ENCODE measurements at places on chromosomes 1 and 21.

- DNase-seq: no peak
Measured at GRCh38 chr1:57065442-57065841, 99.6 kb upstream of the C8B start.

GRCh38 chr1:239979456-239979855, 112.2 kb upstream of the FMN2 start:
- no peak for DNase-seq

GRCh38 chr1:179923029-179923428, 31.6 kb upstream of the CEP350 start:
- no peak for DNase-seq

DNA sequence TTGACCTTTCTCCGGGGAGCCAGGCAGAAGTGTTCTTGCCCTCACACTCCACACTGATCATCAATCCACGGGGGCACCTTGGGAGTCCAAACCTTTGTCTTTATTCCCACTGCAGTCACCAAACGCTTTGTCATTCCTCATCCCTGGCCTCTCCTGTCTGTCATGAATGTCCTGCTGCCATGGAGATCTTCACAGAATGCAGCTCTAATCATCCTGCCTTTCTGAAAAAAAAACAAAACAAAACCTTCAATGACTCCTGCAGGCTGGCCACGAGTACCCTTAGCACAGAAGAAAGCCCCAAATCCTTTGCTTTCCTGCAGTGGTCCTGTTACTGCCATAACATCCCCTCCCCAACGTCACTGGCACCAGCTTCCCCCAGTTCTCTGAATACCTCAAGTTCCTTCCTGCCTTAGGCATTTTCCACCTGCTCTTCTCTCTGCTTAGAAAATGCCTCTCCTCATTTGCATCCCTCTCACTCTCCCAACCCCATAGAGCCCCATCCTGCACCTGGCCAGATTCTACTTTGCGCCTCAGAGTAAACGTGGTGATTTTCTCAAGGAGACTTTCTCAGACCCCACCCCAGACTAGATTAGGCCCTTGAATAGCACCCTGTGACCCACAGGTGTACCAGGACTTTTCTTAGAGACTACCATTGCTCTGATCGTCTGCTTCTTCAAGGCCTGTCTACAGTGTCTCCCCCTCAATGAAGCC, 131.2 kb downstream of the AK5 start:
- no peak for DNase-seq

GRCh38 chr1:4424254-4424653, 230.2 kb upstream of the AJAP1 start:
- DNase-seq: no peak

- DNase-seq: no peak
Measured at GRCh38 chr1:54971317-54971791, 9.1 kb upstream of the TMEM61 start.

GRCh38 chr1:87129606-87130005, 199.1 kb upstream of the LMO4 start:
- DNase-seq: no peak

DNA sequence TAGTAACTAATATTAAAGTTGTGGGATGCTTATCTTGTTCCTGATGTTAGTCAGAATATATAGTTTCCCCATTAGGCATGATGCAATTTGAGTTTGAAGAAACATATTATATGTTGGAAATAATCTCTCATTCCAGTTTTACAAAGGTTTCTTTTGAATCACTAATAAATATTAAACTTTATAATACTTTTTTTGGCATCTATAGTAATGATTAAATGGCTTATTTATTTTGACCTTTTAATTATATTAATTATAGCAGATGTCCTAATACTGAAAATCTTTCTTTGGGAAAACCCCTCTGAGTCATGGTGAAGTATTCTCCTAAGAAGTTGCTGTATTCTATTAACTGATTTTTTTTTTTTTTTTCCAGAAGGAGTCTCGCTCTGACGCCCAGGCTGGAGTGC, 28.5 kb upstream of the PTGS2 start:
- no peak for DNase-seq

GRCh38 chr1:225373155-225373554, 54.7 kb downstream of the LBR start:
- no peak for DNase-seq

- no peak for DNase-seq
Measured at GRCh38 chr1:152960452-152961044, 9.9 kb upstream of the SPRR4 start.

Measured in right forelimb (tissue), 1 donor.